HepG2 (cell line): ENCODE measurements at places on chromosomes 3 and 15. TPM values are rescaled to one million over a fixed set of nuclear protein-coding genes. Genes with fewer than 3 reads are reported as not detected.
A peak's percentile ranks its signal among the peaks of the same experiment; 100 is the strongest.

DNA sequence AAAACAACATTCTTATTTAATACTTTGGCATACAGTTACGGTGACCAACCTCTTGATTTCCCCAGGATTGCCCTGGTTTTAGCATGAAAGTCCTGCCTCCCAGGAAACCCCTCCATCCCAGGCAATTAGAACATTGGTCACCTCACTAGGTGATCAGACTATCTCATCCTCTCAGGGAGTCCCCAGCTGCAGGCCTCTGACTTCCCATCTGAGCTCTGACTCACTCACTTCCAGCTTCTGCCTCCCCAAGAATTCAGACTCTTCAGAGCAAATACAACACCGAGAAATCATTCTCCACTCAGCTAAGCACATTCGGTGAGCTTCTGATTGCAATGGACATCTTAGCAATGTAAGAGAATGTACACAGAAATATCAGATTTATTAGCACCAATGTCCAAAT is 92.4 kb upstream of the HES1 start:
- no peak for DNase-seq

Gene BNC1
- not detected in 2 replicates for total RNA-seq

Gene FBXO22
- total RNA-seq = 112 and 179 TPM in 2 replicates

Gene THPO
- 2.8 and 2.9 TPM in 2 replicates for total RNA-seq

Gene DAZL
- total RNA-seq = not detected in 2 replicates

- DNase-seq = no peak
Measured at GRCh38 chr15:77738441-77739302, 106.0 kb upstream of the LINGO1 start.

DNA sequence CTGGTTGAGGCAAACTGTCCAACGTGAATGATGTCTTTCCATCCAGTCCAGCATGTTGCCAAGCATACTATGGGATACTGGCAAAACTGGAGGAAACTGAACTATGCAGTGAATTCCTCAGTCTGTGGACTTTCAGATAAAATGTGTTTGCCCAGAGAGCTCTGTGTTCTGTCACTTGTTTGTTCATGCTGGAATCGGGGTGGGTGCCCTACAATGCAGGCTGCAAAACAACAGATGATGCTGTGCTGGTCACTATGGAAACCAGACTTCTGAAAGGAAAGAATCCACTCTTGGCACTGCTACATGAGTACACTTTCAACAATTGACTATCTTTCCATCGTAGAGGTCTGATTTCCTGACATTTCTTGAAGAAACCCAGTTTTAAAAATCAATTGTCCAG is 272.5 kb upstream of the ARHGEF26 start:
- DNase-seq = peak; percentile 48

DNA sequence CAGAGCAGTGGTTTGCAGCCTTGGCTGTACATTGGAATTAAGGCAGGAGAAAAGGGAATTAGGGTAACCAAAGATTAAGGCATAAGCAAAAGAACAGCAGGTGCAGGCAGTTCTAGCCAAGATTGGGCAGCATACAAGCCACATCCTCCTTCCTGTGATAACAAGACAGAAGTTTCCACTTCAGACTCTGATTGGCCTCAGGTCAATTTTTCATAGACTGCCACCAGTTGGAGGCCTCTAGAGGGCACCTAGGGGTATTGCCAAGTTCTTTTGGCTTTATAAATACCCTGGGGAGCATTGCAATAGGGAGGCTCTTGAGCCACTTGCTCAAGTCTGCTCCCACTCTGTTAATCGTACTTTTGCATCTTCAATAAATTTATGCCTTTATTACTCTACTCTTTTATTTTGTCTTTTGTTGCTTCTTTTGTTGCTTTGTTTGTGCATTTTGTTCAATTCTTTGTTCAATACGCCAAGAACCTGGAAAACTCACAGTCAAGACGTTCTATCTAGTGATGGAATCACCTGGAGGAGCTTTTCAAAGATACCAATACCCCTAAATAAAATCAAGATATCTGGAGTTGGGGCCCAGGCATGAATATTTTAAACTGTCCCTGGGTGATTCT is 32.2 kb upstream of the FMN1 start:
- DNase-seq = no peak

DNA sequence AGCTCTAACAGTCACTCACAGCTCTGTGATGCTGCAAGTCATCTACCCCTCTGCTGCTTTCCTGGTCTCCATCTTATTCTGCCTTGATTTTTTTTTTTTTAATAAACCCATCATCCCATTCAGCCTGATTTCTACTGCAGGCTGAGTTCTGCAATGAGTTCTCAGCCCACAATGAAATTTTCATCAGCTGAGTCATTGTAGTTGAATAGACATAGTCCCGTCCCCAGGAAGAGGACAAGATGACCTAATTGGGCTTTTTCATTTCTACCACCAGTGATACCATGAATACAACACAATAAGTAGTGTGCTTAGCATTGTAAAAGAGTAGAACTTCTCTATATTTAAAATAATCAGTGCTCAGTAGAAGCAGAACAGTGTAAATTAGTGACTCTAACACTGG is 59.3 kb downstream of the C3orf85 start:
- DNase-seq = no peak

DNA sequence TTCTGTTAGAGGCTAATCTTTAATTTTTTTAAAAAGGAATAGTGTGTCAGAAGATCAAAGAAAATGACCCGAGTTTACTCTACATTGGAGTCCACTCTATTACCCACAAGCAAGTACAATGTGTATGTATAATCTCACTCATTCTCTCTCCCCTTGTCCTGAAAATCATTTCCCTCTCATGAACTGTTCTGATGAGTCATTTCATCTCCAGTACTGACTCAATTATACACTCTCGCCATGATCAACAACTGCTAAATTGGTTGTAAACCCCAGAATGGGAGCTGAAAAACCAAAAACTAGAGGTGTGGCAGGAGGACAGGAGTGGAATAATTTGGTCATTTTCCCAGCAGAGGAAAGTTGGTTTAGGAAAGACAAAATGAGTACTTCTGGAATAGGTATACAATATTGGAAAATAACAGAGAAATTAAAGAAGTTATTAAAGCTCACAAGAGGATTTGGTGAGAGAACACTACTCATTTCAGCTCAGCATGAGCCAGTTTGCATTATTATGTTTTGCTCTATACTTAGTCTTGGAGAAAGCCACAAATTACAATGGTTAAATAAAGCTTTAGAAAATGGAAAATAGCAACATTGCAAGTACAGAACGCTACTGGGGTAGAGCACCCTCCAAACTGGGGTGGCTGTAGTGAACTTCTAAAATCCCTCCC is 144.3 kb upstream of the PFN2 start:
- no peak for DNase-seq

DNA sequence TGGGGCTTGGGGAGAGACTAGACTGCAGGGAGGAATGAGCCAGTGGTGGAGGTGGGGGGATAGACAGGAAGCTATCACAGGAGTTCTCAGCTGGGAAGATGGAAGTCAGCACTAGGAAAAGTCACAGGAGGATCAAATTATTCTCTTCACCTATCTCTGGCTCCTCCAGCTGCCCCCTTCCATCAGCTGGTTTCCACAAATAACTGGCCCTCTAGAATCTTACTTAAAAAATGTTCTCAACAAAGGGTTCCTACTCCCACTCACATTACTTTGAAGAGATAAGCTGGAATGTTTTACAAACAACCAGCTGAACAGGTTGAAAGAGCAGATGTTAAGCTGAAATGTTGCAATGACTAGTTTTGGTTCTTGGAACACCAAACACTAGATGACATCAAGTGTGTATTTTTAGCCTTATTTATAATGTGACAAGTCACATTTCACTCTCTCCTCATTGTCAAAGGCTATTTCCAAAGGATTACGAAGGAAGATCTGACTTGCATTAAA is 102.7 kb upstream of the AADACL2 start:
- DNase-seq = peak; percentile 62

DNA sequence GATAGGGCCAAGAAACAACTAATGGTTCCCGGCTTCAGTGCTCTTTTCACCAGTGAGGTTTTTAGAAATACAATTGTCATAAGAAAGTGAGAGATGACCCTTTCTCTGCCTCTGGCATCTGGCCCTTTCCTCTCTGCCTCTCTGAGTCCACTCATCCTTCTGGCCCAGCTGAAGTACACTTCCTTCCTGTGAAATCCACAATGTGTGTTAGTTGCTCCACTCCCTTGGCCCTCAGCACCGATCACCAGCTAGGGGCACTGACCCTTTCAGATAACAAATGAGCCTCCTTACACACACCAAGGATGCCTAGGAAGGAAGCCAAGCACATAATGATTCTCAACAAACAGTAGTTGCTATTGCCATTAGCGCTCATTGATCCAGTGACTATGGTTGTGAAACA is 2.9 kb upstream of the CAV3 start:
- no peak for DNase-seq

DNA sequence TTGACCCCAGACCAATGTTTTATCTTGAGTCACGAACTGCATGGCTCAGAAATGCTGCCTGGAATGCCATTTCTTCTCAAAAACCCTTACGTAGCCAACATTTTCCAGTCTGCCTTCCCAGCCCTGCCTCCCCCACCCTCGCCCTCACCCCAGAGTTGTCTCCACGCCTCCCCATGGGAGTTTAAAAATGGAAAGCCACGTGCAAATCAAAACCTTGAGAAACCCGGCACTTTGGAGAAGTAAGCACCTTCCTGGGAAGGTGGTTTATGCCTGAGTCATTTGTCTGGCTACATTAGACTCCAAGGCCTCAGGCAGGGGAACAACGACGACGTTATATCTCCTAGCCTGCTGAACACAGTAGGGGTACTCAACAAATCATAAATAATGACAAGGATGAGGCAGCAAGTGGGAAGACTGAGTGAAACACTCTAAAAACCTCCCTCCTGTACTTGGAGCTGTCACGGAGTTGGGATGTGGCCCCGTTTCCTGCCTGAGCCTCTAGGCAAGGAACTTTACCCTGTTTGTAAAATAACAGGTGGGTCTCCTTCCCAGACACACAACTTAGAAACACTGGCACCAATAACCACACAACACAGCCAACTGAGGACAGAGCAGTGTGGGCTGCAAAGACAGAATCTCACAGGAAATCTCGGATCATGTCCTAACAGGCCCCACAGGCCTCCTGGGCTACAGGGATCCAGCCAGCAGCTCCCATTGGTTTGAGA is 179.1 kb downstream of the NTRK3 start:
- DNase-seq = no peak

Gene HYKK
- 5.4 and 6.5 TPM in 2 replicates for total RNA-seq

Gene RHOV
- total RNA-seq = 0.15 and 0.18 TPM in 2 replicates

GRCh38 chr3:60809857-60810610 is 441.2 kb downstream of the FHIT start:
- DNase-seq = peak; percentile 16

DNA sequence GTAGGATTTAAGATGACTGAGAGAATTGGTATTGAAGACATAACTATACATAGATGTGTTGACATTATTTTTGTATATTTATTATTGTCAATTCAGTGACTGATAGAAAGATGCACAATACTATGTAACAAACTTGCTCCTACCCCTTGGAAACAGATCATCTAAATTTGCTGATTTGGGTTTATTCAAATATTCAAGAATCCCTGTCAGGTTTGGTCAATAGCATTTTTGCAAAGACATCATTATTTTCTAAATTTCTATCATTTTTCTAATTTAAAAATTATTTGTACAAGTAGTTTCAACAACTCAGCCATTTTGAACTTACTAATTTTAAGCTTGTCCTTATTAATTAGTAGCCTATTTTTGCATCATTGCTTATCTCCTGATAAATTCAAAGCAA is 1463.4 kb downstream of the SI start:
- DNase-seq = no peak

Gene FBXW12
- total RNA-seq = not detected in 2 replicates

GRCh38 chr3:14174483-14174882 is 3.9 kb downstream of the XPC start:
- DNase-seq = no peak

Gene LRRIQ4
- not detected in 2 replicates for total RNA-seq

GRCh38 chr3:168878655-168879054 is 782.9 kb upstream of the GOLIM4 start:
- no peak for DNase-seq

DNA sequence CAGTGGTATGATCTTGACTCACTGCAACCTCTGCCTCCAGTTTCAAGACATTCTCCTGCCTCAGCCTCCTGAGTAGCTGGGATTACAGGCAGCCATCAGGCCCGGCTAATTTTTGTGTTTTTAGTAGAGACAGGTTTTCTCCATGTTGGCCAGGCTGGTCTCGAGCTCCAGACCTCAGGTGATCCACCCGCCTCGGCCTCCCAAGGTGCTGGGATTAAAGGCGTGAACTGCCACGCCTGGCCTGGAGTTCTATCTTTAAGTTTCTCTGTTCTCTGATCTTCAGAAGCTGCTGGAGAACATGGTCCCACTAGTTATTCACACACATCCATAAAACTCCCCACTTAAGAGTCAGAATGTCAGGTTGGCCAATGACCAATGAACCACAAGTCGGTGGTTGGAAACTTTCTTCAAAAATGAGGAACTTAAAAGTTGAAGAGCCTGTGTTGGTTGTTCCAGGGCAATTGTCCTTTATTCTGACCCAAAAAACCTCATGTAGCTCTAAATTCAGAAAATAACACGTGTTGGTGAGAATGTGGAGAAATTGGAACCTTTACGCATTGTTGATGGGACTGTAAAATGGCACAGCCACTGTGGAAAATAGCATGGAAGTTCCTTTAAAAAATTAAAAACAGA is 55.9 kb upstream of the PIK3CB start:
- no peak for DNase-seq

Gene SLC2A2
- total RNA-seq = 14.5 and 19.5 TPM in 2 replicates

- DNase-seq = no peak
Measured at GRCh38 chr3:181363231-181363630, 348.5 kb upstream of the SOX2 start.

DNA sequence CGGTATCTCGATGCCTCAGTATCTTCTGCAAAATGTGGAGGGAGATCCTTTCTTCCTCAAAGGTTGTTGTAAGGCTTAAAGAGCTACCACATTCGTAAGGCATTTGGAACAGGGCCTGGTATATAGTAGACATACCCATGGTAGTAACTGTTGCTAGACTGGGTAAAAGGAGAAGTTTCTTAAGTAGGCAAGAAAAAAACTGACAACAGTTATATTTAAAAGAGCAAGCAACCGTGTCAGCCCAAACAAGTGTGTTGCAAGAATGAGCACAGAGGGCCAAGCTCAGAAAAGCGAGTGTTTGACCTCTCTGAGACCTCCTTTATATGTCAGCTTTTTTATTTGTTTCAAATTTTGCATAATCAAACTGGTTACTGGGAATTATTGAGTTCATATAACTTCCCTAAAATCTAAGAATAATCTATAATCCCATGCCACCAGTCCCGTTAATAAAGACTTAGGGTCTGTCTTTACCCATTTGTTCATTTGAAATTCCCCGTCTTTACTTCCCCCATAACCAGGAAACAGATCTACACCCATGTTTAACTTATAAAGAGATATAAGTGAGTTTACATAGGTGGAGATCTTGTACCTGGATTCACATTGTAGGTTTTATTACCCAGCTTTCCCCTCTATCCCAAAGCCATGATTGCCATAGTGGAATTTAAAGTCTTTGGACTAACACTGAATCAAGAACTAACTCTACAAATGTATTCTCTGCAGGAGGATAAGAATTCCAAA is 7.3 kb downstream of the B3GNT5 start:
- no peak for DNase-seq

DNA sequence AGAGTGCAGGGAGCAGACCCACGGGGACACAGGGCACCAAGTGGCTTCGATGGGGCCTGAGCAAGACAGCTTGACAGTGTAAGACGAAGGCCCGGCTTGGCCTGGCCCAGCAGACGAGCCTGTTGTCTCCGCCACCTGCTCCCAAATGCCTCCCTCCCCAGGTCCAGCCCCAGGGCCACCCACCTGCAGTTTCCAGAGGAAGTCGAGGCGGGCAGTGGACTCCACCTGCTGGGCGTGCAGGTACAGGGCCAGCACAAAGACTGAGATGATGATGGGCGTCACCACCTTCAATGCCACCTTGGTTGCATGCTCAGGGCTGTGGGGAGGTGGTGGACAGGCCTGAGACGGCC is 94.1 kb downstream of the SEC22A start:
- DNase-seq = no peak
